ENCODE measurements at places on chromosomes 2 and 18.

GRCh38 chr18:5512176-5512575, 31.6 kb downstream of the EPB41L3 start:
- DNase-seq = no peak

DNA sequence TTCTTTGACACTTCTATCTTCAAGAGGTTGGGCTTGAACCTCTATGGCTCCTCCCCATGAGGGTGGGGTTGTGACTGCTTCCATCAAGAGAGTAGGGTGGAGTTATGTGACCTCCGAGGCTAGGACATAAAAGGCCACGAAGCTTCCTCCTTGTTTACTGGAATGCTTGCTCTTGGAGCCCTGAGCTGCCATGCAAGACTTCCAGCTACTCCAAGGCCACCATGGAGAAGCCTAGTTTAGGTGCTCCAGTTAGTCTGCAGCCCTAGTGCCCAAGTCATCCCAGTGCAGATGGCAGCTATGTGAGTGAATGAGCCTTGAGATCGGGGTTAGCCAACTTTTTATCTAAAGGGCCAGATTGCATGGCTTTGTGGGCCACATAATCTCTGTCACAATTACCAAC, 2.4 kb upstream of the MERTK start:
- DNase-seq = no peak

GRCh38 chr2:138502255-138503086, 901 bp downstream of the SPOPL start:
- no peak for DNase-seq

DNA sequence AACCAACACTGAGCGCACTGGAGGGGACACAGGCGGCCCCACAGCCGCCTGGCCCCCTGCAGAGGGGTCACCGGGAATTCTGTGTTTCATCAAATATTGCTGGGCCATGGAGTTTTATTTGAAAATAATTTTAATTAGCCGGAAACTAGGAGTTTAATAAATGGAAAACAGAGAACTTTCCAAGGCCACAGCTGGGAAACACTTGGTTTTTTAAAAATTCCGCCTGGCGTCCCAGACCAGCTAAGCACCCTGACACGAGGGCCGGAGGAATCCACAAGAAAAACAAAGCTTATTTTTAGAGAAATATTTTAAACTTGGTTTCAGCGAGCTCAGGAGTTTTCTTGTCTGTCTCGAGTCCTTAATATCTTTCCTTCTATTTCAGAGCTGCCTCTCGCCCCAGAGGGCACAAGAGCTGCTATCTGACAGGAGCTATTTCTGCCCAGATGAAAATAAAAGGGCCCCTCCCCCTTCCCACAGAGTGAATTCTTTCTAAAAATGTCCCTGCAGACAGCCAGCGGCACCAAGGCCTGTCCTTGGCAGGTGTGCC, 8.2 kb downstream of the ZFP36L2 start:
- DNase-seq = no peak

- DNase-seq = no peak
Measured at GRCh38 chr2:181224866-181225265, 232.3 kb upstream of the ITGA4 start.

- DNase-seq = no peak
Measured at GRCh38 chr2:21841341-21841740, 717.6 kb downstream of the TDRD15 start.

- DNase-seq = no peak
Measured at GRCh38 chr2:189267491-189267890, 87.9 kb upstream of the COL5A2 start.

DNA sequence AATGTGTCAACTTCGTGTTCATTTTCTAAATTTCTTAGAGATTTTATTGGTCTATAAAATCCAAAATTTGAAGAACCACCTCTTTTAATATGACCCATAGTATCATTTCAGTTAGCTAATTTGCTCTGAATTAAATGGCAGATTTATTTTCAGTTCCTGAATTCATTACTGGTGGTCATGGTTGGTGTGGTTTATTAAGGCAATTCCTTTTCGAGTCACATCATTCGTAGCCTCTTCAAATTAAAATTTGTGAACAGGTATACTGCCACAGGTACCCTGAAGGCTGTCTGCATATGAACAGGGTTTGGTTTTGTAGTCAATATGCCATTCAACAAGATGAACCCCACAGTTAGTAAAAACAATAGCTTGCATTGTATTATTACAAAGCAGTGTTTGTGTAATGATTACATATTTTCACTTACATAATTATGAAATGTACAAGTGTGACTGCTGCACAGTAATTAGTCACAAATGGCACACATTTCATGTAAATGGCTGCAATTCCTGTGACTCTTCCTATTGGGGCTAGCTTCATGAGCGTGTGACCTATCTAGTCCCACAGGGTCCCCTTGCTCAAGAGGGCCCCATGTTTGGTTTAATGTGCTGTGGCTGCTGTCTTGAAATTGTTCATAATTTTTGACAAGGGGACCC, 48.9 kb downstream of the CDC42EP3 start:
- DNase-seq = no peak

DNA sequence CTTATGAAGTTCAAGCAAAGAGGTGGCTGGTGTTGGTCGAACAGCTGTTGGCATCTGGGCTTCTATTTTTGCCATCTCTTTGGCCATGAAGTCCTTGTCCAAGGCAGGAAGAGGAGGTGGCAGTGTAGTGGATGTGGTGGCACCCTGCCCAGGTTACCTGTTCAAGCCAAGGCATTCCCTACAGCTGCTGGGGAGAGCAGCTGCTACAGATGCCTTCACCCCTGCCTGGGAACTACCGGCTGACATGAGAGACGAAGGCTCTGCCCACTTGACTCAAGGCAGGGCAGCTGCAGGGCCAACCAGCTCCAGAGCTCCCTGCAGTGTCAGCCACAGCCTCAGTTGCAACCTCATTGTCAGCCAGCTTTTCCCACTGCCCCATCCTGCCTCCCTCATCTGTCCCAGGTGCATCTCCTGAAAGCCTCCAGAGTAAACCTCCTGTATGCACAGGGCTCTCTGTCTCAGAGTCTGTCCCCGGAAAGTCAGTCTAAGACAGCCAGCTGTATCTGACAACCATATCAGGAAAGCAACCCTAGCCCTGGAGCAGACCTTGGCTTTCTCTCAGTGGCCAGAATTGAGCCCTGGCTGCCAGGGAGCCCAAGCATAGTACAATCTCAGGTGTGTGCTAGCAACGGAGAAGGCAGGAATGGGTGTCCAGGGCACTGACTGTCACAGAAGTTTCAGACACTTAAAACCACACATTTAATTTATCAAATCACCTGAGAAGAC, 115.9 kb downstream of the RPIA start:
- no peak for DNase-seq

GRCh38 chr2:230569298-230569697, 143.3 kb upstream of the CAB39 start:
- no peak for DNase-seq

Measured in activated CD4-positive, CD25-positive, alpha-beta regulatory T cell treated with anti-CD3 and anti-CD28 coated beads, Interleukin-2, amount 50 U/mL, for 72 hours (primary cell).